ENCODE measurements at places on chromosomes 2 and 18. TPM values are rescaled to one million over a fixed set of nuclear protein-coding genes. Genes with fewer than 3 reads are reported as not detected.

The GALNT5 gene
- total RNA-seq = under 0.01 TPM

The DCC gene
- total RNA-seq = not detected

- DNase-seq = no peak
Observed at GRCh38 chr2:67437114-67437513, 40.0 kb downstream of the ETAA1 start.

DNA sequence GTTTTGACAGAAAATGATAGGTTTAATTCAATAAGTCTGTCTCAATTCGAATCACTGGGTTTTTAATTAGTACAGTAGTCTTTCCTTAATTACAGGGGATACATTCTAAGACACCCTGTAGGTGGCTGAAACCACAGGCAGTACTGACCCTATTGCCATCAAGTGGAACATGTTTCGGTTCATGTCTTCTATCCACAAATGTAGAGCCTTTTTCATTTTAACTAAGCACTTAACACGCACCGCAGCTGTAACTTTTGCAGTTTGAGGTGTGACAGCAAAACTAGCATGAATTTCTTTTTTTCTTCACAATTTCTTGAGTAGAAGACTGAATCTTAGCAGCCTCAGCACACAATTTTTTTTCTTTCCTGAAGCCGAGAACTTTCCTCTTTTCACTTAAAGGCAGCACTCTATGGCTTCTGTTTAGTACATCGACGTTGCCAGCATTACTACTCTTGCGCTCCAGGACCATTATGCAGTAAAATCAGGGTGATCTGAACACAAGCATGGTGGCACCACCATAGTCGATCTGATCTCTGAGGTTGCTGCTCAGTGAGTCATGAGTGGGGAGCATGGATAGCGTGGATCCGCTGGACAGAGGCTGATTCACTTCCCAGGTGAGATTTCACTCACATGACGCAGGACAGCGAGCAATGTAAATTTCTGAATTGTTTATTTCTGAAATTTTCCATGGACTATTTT, 805.1 kb downstream of the RNF144A start:
- DNase-seq = no peak

DNA sequence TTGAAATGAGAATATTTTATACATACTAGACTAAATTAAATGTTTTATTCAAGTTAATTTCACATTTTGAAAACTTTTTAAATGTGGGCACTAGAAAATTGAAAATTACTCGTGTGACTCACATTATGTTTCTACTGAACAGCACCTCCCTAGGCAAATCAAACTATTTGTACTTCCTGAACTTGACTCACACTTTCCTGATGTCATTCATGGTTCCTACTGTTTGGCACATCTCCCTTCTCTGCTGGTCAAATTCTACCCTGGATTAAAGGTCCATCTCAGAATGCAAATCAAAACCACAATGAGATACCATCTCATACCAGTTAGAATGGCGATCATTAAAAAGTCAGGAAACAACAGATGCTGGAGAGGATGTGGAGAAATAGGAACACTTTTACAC, 16.7 kb downstream of the LHCGR start:
- no peak for DNase-seq

- DNase-seq = no peak
Observed at GRCh38 chr2:9473308-9473984, 905 bp upstream of the IAH1 start.

- DNase-seq = no peak
Observed at GRCh38 chr2:144671695-144672455, 152.0 kb upstream of the ZEB2 start.
